ENCODE measurements at places on chromosomes 12 and 14.

GRCh38 chr14:59455411-59455810, 9.8 kb downstream of the GPR135 start:
- DNase-seq = no peak

DNA sequence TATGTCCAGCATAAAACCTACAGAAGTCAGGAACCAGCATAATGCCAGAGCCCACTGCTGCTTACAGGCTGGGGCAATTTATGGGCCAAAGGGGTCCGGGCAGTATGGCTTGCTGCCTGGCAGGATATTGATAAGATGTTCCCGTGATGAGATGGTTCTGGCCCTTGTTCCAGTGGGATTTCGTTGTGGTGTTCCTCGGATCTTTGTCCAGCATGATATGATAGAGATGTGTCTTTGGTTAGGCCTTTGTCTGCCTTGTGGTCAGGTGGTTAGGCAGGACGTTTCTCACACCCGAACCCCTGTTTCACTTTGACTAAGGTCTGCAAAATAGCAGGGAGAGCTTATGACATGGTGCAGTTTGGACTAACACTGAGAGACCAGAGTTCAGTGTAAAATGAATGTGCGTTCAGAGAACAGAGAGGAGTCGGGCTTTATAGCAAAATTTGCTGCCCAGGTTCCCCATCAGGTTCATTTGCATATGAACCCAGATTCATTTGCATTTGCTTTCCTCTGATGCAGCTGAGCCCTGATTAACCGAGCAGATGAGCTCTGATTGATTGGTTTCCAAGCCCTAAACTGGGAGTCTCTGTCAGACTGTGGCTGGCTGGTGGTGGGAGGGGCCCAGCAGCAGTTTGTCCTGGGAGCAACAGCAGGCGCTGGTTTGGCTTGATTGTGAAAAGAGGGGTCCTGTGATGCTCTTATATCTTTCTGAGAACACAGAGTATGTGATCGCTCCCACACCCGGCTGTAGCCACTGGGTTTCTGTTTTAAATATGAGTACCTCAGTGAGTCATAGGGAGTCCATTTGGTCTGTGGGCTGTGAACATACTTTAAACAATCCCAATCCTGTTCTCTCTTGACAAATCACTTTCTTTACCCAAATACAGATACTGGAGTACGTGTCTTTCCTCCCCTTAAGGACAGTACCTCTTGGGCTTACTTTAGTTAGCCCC, 156.3 kb upstream of the PZP start:
- DNase-seq = peak; percentile 63

GRCh38 chr14:90457186-90457585, 60.4 kb downstream of the CALM1 start:
- DNase-seq = no peak

DNA sequence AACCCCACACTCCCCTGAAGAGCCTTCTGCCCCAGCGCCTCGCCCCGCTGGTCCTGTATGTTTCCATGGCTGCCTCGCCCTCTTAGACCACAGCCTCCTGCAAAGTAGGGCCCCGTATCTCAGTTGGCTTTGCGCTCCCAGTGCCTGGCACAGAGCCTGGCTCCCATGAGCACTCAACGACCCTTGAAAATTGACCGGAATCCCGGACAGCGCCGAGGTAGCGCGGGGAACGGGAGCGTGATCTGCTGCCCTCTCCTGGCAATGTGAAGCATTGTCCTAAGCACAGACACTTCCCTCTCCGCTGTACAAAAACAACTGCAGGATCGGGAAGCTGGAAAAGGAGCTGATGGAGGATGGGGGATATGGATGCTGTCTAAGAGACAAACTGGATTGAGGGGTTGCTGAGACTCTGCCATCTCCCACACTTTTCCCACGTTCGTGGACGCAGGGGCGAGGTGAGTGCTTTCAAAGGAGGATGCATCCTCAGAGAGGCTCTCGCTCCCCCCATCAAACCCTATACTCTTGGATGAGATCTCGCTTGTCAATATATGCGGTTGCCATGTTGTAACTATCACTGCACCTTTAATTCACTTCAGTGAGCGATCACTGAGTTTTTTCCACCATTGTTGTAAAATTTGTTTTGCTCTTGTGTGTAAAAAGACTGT, 10.7 kb upstream of the FKBP4 start:
- peak; percentile 53 for DNase-seq

- DNase-seq = no peak
Observed at GRCh38 chr12:30155001-30155730, 371.4 kb upstream of the TMTC1 start.

- no peak for DNase-seq
Observed at GRCh38 chr12:131010396-131011131, 56.9 kb downstream of the ADGRD1 start.

DNA sequence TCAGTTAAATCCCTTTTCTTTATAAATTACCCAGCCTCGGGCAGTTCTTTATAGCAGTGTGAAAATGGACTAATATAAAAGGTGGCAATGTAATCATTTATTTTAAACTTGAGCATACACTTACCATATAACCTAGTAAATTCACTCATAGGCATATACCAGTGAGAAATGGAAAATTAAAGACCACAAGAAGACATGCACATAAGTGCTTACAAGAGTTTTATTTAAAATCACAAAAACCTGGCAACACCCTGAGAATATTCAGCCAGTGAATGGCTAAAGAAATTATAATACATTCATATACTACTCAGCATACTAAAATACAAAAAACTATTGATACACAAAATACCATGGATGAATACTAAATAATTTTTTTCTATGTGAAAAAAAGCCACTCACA, 1017.5 kb upstream of the TMEM132C start:
- no peak for DNase-seq

All from activated CD4-positive, alpha-beta T cell treated with anti-CD3 and anti-CD28 coated beads, Interleukin-2, amount 50 U/mL, for 48 hours (primary cell).